ENCODE measurements at places on chromosomes 2 and 18.
A peak's percentile ranks its signal among the peaks of the same experiment; 100 is the strongest.

DNA sequence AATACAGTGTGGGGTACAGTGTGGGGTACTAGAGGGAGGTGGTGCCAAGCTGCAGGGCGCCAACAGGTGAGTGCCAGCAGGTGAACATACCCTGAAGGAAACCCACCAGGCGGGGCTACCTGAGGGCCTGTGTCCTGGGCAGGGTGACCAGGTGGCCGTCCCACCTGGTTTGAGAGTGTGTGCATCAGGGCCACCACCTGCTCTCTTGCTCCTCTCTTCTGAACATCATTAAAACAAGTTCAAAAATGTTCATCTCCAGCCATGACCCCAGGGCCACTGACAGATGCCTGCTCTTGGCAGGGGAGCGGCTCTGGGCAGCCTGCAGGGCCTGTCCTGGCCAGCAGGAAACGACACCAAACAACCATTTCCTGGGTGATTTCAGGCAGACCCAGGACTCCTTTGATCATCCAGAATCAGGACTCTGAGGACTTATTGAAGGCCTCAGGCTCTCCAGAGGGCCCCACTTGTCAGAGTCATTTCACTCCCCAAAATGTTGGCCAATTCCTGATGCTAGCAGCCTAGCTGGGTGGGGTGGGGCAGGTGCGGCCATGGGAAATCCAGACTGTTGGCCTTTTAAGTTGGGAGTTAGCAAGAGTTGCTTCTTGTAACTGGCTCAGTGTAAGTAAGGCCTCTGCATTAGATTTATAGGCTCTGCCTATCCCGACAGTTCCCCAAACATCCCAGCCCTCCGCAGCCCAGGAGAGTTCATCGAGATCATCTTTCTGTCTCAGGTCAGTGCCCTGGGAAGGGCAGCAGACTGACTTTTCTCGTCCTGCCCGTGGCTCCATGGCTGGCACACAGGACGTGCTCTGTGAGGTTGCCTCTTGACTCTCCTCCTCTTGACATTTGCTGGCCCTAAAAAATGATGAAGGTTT, 111.5 kb upstream of the ZNF236 start:
- no peak for DNase-seq

GRCh38 chr18:58505181-58505580, 123.7 kb downstream of the ALPK2 start:
- no peak for DNase-seq

DNA sequence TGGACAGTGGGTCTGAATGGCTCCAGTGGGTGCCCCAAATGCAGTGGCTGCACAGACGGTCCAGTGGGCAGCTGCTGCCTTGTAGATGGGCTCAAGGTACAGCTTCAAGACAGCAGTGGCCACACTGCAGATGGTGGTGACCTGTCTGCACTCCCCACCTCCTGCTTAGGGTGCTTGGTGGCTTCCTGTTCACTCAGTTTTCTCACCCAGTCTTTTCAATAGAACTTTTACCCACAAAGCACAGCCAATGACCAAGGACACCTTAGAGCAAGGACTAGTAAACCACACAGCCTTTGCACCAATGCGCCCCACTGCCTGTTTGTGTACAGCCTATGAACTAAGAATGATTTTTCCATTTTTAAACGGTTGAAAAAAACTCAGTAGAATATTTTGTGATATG, 34.9 kb downstream of the MEX3C start:
- no peak for DNase-seq

DNA sequence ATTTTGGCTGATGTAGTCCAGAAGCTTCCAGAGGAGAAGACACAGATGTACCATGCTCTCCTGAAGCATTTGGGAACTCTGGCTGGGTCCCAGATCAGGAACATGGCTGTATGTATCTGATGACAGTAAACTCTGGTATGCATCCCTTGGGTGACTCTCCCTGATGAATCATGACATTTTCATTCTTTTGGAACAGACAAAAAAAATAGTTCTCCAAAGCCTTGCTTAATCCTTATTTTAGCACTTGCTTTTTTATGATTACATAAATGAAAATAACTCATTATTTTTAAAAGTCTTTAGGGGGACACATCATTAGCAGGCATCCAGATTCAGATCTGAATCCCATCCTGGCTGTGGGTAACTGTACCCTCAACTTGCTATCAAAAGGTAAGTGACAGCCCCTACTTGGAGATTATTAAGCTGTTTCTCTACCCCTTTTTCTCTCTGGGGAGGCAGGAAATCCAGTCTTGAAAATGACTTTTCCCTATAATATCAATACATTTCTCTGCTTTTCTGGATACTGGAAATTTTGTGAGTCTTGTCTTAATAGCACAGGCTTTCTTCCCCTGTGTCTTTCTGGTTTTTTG, 23.3 kb downstream of the AOX1 start:
- peak; percentile 96 for DNase-seq

DNA sequence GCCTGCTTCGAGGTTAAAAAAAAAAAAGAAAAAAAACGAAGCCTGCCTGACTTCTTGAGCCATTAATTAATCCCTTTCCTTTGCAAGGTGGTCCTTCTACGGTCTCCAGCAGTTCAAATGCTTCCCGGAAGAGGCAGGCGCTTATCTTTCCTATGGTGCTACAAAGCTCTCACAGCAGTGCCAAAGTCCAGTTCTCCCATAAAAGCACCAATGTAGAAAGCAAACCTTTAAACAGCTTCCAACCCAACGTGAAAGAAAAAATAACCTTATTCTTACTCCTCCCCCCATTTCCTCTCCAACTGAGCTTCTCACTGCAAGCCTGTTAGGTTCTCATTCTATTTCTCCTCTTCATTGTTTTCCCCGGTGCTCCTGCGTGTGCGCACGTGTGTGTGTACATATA, 317.4 kb upstream of the SOX11 start:
- no peak for DNase-seq

GRCh38 chr2:11579867-11580659, 46.2 kb downstream of the GREB1 start:
- no peak for DNase-seq

- DNase-seq = peak; percentile 9
These were observed 39.8 kb upstream of the DDX18 start for GRCh38 chr2:117774716-117775115.

DNA sequence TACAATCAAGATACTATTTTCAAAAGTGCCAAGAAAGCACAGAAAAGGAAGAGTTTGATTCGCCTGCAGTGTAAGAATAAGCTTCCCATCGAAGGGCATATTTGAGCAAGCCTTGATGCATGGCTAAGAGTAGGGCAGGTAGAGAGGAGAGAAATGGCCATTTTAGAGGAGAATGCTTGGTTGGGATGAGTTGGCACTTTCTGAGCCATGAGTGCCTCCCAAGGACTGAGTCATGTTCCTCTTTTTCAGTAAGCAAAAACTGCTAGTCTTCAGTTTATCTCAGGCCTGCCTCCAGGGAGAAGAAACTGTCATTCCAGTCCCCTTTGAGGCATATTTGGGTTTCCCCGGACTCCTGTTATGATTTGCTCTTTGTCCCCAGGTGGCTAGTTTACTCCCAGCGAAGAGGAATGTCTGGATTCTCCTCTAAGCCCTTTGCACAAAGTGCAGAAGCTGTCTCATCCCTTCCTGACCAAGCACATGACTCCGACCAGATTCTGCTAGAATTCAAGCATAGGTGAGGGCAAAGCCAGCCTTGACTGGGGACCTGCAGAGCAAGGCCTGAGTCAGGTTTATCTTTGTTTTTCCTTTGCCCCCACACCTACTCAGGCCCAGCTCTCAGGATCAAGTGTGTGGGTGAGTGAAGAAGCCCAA, 115.2 kb downstream of the TTC32 start:
- DNase-seq = peak; percentile 71

DNA sequence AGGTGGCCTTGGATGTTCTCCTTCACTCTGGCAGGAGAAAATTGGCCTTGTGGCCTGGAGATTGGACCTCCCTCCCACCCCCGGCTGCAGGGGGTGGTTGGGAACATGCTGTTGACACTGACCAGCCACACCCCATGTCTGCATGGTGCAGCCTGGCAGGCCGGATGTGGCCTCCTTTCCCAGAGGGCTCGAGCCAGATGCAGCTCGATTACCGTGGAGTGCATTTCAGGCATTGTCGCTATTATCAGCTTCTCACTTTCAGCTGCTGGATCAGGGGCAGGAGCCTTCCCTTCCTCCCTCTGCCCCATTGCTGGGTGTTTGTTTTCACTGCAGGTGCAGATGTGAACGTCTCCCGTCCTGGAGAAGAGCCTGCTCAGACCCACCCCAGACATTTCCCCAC, 211.0 kb upstream of the SIX2 start:
- DNase-seq = no peak

- no peak for DNase-seq
These were observed 17.5 kb downstream of the DNMT3A start for GRCh38 chr2:25324251-25324650.

DNA sequence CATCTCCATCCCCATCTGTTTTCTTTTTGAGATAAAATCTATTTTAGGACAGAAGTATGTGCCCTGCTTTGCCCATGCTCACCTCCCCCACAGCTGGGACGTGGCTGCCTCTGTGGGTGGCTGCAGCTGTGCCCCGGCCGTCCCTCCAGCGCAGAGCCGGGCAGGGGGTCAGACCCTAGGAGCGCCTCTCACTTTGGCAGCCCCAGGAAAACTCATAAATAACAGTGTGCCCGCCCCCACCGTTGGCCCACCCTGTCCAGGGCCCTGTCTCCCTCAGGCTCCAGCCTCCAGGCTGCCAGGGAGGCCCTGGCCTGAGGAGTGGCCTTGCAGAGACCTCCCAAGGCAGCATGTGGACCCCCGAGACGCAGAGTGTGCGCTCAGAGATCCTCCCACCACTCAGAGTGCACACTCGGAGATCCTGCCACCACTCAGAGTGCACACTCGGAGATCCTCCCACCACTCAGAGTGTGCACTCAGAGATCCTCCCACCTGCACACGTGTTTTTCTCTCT, 178.1 kb downstream of the TWIST2 start:
- peak; percentile 18 for DNase-seq

DNA sequence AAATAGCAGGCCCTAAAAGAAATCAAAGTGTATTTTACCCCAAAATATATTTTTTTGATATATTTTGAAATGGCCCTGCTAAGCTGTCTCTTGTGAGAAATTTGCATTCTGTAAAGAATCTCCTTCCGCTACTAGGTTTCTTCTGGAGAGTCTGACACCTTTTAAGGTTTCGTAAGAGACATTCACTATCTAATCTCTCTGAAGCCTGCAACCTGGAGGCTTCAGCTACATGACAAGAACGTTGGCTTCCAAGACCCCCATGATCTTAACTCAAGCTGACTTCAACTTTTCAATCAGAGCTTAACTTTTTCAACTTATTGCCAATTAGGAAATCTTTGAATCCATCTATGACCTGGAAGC, 1894.9 kb upstream of the LRRTM1 start:
- DNase-seq = no peak

- DNase-seq = no peak
These were observed 118.1 kb downstream of the EPB41L3 start for GRCh38 chr18:5425721-5426120.

- DNase-seq = no peak
These were observed 57.7 kb downstream of the PRKCE start for GRCh38 chr2:45709137-45709536.

DNA sequence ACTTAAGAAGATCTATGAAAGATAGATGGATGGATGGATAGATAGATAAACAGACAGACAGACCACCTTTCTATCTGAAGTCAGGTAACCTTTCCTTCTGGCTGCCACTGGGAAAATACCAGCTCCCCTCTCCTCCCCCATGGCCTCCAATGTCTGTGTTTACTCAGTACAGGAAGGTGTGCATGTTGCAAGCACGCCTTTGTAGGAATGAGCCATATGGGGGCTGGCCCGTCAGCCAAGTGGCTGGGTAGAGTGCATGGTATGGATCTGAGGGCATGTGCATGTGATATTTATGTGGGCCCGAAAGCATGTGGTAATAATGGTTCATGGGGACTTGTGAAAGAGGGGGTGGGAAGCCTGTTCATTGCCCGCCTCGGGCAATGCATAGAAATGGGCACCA, 109.2 kb upstream of the FZD7 start:
- DNase-seq = no peak

- peak; percentile 63 for DNase-seq
These were observed 79.3 kb downstream of the NRXN1 start for GRCh38 chr2:50952596-50952995.

DNA sequence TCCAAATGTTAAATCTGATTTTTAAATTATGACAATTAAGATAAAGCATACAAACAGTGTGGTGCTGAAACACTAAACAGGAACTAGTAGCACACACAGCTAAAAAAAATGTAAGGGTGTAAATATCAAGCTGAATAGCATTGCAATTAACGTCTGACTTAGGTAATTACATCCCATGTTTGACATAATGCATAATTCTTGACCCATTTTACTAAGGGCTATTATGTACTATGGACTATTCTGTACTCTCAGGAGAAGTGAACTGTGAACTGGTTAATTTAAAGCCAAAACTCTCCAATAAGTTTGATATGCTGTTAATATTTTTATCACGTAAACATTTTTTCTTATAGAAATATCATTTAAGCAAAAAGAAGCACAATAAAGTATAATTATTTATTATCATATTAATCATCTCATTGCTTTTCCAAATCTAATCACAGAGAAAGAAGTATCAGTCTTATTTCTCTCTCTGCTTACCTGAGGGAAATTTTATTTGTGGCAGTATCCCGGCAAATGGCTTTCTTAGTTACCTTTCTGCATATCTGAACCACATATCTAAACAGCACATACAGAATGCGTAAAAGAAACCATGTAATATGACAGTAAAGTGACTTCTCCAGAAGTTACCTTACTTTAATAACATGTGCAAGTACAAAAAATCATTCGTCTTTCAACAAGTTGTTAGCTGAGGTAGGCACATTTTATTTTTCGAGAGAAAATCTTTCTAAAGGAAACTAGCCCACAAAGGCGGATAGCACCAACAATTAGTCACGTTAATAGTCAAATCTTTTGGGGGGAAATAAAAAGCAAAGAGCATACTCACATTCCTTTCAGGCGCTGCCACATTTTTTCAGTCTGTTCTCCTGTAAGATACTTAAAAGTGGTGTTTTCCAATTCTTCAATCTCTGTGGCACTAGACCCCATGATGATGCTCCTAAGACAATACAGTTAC, 94.9 kb upstream of the PDE1A start:
- peak; percentile 2 for DNase-seq

GRCh38 chr2:125490308-125490707, 1165.7 kb upstream of the GYPC start:
- no peak for DNase-seq

DNA sequence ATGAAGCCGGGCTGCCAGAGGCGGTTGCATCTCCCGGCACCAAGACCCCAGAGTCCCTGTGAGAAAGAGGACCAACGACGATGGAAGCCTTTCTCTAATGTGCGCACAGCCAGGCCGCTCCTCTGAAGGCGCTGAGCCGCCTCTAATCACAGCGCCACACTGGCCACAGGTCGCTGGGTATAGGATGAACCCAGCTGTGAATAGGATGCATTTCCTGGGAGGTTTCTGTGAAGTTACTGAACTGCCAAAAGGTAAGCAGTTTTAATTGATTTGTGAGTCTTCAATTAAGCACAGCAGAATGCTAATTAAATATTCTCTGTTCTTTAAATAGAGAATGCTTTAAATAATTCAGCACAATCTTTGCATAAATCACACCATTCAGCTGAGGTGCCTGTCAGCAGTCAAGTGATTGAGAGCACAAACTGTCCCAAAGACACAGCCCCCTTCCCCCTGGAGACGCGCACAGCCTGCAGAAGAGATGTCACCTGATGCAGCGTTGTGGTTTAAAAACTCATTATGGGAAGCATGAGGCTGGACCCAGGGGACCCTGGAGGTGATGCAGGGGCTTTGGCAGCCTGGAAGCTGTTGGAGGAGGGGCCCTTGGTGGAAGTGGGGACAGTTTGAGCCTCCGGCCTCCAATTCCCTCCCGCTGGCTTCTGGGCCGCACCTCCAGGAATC, 98.1 kb downstream of the RTP5 start:
- DNase-seq = no peak

- DNase-seq = no peak
These were observed 96.8 kb downstream of the BOD1L2 start for GRCh38 chr18:57243624-57244179.
